HS-5 (cell line): ENCODE measurements at places on chromosomes 4 and X.

- DNase-seq = peak; percentile 0
Observed at GRCh38 chrX:69900491-69900890, 149.2 kb downstream of the AWAT2 start.

DNA sequence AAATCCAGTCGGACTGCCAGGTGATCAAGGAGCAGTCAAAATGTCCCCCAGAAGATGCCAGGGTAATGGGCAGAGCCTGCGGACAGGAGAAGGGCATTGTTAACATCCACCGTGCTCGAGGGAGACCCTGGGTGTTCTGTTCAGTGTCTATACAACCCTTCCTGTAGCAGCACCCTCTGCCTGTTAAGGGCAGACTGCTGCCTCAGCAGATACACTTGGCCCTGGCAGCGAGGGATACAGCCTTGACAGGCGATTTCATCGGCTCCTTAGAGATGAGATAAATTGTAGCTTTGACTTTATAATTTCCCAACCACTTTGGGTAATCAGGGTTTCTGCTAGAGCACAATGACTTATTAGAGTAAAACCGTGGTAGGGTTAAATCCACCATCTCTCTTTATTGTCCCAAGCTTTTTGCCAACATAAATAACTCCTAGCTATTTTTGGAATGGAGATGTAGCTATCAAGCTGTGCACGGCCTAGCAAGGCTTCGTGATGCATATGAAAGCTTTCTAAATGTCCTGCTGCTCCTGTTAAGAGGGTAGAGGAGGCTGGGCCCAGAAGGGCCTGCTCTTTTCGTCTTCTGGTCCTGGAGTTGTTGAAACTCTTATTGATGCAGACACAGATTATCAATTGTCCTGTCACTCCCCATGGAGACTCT is 195.9 kb downstream of the CPEB2 start:
- DNase-seq = no peak

GRCh38 chr4:162803378-162803777 is 363.3 kb downstream of the NAF1 start:
- DNase-seq = no peak

DNA sequence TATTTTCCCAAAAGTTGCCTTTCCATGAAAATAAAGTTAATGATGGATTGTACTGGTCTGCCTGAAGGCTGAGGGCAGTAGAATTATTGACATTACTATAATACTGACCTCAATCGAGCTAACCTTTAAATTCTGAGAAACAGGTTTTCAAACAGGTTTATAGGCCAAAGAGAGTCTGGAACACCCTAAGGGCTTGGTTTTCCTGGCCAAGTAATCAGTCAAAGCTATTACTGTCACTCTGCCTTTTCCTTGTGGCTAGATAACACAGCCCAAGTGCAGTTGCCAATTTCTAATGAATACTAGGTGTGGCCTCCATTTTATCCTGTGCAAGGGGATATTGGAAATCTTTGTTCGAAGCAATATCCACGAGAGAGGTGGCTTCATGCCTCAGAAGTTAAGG is 75.2 kb downstream of the INTS12 start:
- no peak for DNase-seq

GRCh38 chrX:154083126-154083517 is 14.4 kb downstream of the MECP2 start:
- no peak for DNase-seq

DNA sequence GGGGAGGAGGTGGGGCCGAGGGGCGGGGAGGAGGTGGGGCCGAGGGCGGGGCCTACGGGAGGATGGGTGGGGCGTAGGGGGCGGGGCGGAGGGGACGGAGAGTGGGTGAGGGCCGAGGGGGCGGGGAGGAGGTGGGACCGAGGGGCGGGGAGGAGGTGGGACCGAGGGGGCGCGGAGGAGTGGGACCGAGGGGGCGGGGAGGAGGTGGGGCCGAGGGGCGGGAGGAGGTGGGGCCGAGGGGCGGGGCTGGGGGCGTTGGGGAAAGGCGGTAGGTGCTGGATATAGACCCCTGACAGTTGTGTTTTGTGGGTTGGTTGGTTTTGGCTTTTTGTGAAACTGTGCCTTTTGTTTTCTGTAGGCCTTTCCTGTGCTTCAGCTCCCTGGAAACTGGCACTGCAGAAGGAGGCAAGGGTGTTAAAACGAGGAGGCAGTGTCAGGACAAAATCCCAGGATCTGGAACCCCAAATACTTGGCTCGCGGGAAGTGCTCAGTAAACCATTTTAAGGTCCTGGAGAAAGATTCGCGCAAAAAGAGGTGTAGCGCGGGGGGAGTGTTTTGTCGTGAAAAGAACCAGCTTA is 580 bp upstream of the MMGT1 start:
- DNase-seq = no peak

DNA sequence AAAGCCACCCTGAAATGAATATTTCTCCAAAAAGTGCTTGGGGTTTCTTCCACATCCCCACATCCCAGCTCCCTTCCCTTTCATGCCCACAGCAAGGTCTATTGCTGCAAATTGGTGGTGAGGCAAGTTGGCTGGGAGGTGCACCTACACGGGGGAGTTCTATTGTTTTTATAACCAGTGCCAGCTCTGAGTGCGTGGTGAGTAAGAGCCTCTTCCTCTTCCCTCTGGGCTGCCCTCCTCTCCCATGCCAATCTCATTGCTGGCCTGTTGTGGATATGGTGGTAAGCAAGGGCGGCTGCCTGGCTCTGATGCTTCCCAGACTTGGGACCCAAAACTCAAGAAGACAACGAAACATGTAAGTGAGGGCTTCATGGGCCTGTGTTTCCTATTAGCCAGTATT is 204.3 kb downstream of the SHROOM3 start:
- DNase-seq = no peak

DNA sequence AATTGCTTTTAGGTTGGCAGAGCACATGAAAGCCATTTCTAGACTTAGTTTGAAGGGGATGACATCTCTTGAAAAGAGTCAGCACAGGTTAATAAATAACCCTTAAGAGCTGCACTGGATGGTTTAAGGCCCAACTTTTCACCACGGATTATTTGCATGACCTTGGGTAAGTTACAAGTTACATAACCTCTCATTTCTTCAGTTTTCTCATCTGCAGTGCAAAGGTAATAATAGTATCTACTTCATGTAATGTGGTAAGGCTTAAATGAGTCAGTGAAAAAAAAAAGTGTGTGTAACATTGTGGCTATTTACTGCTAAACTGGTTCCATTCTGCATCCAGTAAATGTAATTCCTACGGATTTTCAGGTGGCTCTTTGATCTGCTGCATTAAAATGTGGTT is 715.8 kb downstream of the CCSER1 start:
- no peak for DNase-seq

DNA sequence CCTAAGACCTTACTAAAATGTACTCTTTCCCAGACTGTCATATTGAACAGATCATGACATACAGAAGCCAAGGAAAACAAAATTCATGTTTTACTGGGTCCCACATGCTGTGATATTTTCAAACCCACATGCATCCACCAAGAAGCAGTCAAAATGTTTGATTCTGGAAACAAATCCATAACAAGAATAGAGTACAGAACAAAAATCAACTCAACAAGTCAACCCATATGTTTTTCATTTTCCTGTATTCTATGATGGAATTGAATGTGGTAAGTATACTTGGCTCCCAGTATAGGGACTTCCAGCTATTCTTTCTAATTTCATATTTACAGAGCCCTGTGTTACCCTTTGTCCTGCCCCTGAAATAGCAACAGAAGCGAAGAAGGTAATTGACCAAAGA is 106.8 kb downstream of the COL25A1 start:
- DNase-seq = no peak

- no peak for DNase-seq
Observed at GRCh38 chr4:98512918-98513317, 145.5 kb downstream of the TSPAN5 start.

DNA sequence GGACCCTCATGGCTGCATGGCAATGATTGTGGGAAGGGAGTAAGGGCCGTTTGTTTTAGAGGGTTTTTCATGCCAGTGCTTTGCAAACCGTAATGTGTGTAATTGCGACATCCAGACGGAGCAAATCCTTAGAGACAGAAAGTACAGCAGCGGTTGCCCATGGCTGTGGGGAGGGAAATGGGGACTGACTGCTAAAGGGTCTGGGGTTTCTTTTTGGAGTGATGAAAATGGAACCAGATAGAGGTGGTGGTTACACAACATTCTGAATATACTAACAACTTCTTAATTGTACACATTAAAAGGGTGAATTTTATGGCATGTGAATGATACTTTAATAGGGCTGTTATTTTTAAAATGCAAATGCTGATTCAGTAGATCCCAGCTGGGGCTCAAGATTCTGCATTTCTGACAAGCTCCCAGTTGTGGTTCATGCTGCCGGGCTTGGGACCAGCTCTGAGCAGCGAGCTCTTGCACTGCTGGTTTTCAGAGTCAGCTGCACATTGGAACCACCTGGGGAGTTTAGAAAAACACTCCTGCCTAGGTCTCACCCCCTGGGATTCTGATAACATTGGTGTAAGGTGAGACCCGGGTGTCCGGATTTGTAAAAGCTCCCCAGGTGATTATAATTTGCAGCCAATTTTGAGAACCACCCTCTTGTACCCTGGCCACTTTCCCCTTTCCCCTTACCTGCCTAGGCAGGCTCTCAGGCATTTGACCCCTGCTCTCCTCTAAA is 47.7 kb downstream of the PRPS1 start:
- no peak for DNase-seq

DNA sequence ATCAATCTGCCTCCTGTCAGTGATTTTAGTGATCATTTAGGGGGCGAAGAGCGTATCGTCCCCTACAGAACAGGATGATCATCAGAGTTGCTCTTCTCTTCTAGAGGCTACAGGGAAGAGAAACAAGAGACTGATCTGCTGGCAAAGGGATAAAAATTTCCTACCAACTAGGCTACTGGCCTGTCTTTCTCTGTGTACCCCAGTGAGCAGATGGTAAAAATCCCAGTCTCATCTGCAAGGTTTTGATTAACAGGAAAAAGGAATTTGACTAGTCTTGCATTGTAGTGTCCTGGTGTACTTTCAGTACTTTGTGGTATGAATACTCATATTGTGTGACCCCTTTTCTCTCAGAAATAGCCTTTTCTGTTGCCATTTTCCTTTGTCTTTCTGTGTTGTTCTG is 21.8 kb upstream of the AADAT start:
- no peak for DNase-seq

DNA sequence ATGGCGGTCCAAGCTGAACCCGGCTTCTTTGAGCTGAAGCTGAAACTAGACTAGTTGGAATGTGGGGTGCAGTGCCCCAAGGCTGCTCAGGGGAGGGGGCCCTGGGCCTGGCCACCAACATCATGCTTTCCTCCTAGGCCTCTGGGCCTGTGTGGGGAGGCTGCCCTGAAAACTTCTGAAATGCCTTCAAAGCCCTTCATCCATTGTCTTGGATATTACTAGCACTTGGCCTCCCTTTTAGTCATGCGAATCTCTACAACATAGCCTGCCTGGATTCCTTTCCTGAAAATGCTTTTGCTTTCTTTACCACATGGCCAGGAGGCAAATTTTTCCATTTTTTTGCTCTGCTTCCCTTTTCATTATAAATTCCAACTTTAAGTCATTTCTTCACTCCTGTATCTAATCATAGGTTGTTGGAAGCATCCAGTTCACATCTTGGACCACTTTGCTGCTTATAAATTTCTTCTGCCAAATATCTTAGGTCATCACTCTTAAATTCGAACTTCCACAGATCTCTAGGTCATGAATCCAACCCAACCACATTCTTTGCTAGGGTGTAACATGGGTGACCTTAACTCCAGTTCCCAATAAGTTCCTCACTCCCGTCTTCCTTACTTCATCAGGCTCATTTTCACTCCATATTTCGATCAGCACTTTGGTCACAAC is 103.4 kb downstream of the DDIT4L start:
- no peak for DNase-seq

DNA sequence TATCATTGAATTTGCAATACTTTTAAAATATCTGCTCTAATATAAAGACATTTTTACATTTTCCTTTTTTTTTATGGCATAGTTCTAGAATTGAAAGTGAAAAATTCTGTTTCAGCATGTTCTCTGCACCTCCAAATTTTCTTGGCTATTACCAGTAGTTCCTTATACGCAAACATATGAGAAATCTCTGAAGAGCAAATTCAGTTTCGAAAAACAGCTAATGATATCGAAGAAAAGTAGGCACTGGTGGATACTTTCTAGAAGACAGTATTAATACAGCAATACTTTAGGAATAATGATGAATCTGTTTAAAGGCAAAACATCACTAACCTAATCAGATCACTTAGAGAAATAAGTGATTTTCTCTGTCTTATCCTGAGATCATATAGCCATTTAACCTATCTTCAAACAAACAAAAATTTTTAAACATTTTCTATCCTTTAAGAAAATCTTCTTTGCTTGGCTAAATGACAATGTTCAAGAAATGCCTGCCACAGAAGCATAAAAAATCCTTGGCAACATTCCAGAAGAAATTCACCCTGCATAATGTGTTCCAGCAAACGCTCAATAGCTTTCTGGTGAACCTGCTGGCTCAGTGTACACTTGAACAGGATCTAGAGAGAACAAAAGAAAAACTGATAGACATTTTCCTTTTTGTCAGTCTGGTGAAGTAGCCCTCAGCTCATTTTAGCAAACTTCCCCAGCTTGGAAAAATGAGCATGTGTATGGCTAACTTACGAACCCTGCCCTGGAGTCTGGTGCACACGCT is 51.2 kb upstream of the KLF3 start:
- no peak for DNase-seq

- no peak for DNase-seq
Observed at GRCh38 chr4:119299741-119300100, 22.2 kb downstream of the FABP2 start.

- no peak for DNase-seq
Observed at GRCh38 chr4:11005300-11005699, 320.7 kb upstream of the CLNK start.

- DNase-seq = no peak
Observed at GRCh38 chr4:109816082-109816442, 500 bp downstream of the GAR1 start.

GRCh38 chrX:134369576-134369975 is 90.4 kb upstream of the HPRT1 start:
- DNase-seq = no peak

GRCh38 chr4:1222036-1222789 is 26.7 kb downstream of the CTBP1 start:
- no peak for DNase-seq

DNA sequence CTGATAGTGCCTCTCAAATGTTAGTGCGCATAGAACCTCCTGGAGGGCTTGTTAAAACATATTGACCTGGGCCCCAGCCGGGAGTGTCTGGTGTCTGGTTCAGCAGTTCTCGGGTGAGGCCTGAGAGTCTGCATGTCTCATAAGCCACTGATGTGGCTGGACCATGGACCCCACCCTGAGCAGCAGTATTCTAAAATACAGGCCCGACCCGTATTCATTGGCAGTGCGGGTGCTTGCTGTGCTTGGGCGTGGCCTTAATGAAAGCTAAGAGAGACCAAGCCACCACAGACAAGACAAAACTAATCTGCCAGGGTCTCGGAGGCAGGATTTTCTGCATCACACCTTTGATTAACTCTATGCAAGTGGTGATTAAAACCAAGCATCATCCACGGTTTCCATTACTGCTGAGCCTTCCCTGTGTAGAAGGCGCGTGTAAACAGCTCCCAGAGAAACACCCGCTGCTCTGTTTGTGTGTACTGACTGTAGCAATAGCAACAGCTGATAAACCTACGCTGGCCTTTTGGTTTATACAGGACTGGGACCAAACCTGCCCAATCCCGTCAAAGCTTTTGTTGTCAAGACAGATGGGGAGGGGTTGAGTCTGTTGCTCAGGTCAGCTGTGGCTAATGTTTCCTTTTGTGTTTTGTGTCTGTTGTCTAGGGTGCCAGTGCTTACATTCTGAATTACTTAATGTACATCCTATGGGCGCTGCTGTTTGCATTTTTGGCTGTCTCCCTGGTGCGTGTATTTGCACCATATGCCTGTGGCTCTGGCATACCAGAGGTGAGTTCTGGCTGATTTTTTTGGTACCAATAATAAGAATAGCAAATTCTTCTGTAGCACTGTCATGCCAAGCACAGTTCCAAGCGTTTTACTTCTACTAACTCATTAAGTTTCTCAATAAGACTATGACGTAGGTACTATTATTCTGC is 40.8 kb downstream of the CLCN4 start:
- DNase-seq = no peak
